ENCODE measurements at places on chromosomes 2 and 18.

DNA sequence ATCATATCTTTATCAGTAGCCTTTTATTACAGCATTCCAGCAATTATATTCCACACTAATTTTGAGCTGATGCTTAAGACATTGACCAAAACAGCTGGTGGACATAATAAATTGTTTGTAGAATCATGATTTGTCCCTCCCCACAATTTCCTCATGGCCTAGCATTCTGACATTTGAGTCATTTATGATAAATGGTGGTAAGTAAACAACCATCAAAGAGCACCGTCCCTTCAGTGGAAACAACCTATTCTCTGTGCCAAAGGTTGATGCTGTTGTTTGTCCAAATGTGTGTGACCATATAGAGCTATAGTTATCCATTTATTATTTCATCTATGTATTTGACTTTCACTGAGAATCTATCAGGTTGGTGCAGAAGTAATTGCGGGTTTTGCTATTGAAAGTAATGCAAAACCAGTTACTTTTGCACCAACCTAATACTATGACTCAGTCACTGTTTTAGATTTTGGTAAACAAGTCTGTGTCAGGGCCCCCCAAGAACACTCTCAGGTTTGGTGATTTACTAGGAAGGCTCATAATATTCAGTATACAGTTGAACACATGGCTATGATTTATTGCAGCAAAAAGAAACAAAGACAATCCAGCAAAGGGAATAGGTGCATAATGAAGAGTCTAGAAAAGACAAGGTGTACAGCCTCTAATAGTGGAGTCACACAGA, 608.7 kb upstream of the REG3G start:
- no peak for DNase-seq

GRCh38 chr2:168948621-168949212, 47.6 kb downstream of the G6PC2 start:
- DNase-seq = no peak

DNA sequence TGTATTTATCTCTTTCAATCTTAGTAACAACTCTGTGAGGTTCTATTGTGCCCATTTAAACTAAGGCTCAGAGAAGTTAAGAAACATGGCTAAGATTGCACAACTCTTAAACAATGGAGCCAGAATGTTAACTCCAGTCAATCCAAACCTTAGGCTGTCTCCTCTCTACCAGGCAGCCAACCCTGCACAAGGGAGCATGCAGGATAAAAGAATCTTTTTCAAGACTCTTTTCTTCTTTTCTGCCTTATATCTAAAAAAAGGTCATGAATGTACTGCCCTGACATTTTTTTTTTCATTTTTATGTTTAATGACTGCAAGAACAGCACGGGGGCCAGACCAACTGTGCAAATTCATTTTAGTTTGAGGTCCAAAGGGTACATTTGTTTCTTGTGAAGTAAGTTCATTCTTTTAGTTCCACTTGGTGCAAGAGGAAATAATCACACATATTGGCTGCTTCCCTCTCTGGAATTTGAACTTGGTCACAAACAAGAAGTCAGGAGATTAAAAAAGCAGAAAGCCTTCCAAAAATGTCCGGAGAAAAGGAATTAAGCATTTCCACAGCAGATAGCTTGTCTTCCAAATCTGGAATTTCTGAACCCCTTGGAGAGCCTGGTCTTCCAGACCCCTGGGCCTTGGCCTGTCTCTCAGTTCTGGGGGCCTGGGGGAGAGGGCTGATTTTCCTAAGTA, 96.0 kb upstream of the RIOK3 start:
- no peak for DNase-seq

- no peak for DNase-seq
Measured at GRCh38 chr2:84799772-84800171, 81.1 kb downstream of the TRABD2A start.

DNA sequence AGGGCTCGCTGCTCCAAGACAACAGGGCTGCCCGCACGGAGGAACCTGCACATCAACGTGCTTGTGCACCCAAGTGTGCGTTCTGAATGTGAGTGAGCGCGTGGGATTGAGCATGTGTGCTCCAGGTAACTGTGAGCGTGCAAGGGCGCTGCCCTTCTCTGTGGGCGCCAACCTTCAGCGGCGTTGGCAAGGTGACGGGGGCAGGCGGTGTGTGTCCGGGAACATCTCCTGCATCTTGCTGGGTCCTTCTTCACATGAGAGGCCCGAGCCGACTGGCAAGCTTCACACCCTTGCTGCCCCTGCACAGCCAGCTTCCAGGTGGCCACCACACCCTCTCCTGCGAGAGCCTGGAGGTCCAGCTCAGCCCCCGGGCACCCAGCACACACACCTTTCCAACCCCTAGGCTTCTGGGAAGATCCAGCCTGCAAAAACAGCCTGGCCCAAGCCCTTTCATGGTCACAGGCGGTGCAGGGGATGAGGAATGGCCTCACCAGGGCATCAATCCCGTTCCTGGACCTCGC, 220.9 kb downstream of the HDAC4 start:
- no peak for DNase-seq

- DNase-seq = no peak
Measured at GRCh38 chr2:134002391-134002790, 251.5 kb upstream of the MGAT5 start.

GRCh38 chr18:13217466-13217961, 1.0 kb upstream of the LDLRAD4 start:
- DNase-seq = no peak

DNA sequence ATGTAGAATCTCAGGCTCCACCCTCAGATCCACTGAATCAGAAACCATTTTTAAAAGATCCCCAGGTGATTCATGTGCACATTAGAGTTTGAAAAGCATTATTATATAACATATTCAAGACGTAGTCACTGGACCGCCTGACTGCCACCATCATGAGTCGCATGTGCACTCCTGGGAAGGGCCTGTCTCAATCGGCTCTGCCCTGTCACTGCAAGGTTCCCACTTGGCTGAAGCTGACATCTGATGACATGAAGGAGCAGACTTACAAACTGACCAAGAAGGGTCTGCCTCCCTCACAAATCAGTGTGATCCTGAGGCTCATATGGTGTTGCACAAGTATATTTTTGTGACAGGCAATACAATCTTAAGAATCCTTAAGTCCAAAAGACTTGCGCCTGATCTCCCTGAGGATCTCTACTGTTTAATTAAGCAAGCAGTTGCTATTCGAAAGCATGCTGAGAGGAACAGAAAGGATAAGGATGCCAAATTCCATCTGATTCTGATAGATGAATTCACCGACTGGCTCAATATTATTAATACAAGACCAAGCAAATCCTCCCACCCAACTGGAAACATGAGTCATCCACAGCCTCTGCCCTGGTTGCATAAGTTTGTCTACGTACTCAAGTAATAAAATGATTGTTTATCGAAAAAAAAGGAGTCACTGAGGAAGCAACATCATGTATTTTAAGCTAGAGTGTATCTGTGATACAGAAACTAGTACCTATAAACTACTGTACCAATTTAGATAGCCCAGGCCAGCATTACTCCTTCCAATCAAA, 26.2 kb downstream of the ATAD2B start:
- DNase-seq = no peak

- no peak for DNase-seq
Measured at GRCh38 chr2:12718015-12718671, 1.4 kb downstream of the TRIB2 start.

GRCh38 chr2:160630801-160631590, 137.4 kb upstream of the RBMS1 start:
- DNase-seq = no peak

GRCh38 chr2:221559991-221560390, 12.1 kb downstream of the EPHA4 start:
- no peak for DNase-seq

- no peak for DNase-seq
Measured at GRCh38 chr2:51960841-51961335, 929.0 kb upstream of the NRXN1 start.

GRCh38 chr2:165448406-165448805, 21.1 kb upstream of the CSRNP3 start:
- DNase-seq = no peak

- no peak for DNase-seq
Measured at GRCh38 chr2:136168720-136169119, 50.8 kb upstream of the CXCR4 start.

DNA sequence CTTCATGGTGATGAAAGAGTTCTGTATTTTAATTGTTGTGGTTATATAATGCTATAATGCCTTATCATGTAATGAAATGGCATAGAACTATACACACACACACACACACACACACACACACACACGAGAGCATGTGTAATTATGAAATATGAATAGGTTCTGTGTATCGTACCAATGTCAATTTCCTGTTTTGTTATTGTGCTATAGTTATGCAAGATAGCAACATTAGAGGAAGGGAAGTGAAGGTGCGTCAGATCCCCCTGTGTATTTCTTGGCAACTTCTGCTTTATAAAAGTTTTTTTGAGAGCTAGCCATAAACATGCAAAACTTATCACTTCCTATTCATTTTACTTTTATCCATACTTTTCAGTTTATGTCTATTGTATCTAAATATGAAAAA, 60.7 kb upstream of the ARHGAP15 start:
- DNase-seq = no peak

- no peak for DNase-seq
Measured at GRCh38 chr18:13032173-13032572, 41.0 kb downstream of the CEP192 start.

- no peak for DNase-seq
Measured at GRCh38 chr2:168662651-168663208, 139.7 kb upstream of the NOSTRIN start.

DNA sequence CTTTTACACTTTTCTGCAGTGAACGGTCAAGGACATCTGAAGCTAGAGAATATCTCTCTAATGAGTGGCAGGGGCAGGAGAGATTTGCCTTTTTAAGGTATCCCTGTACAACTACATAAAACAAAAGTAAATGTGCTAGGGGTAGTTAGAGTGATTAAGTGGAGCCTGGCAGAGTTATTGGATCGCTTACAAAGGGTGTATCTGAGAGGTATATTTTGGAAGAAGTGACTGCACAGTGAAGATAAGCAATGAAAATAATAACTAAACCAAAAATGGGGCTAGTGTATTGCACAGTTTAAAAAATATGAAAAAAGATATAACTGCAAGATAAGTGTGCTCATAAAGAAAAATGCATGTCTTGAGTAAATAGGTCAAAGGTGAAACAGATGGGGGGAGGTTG, 193.5 kb upstream of the EPC2 start:
- DNase-seq = no peak

DNA sequence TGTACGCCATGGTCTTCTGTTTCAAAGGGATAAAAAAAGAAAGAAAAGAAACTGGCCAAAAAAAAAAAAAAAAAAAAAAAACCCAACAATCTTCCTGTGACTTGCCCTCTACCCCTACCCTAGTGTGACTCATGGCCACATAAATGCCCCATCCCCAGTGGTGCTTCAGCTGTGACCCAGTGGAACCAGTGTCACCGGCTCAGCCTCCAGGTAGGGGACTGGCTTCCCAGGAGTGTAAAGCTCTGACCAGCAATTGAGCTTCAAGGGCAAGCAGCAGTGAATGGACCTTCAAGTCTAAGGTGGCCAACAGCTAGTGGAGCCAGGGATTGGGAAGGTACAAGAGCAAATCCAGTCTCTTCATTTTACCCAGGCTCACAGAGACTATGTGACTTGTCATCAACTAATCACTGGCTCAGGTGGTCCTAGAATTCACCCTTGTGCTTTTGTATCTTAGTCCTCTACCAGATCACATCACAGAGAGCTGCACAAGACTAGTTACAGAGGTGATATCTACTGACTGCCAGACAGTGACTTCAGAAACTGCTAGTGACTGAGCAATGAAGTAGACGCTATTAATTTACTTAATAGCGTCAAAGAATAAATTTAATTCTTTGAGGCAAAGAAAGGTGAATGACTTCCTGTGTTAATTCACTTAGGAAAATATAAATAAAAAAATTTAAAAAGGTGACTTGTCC, 1.3 kb upstream of the TGFBRAP1 start:
- DNase-seq = no peak

- DNase-seq = no peak
Measured at GRCh38 chr2:237968048-237968862, 1.4 kb downstream of the UBE2F start.

- DNase-seq = no peak
Measured at GRCh38 chr2:147824620-147825019, 20.2 kb upstream of the ACVR2A start.

DNA sequence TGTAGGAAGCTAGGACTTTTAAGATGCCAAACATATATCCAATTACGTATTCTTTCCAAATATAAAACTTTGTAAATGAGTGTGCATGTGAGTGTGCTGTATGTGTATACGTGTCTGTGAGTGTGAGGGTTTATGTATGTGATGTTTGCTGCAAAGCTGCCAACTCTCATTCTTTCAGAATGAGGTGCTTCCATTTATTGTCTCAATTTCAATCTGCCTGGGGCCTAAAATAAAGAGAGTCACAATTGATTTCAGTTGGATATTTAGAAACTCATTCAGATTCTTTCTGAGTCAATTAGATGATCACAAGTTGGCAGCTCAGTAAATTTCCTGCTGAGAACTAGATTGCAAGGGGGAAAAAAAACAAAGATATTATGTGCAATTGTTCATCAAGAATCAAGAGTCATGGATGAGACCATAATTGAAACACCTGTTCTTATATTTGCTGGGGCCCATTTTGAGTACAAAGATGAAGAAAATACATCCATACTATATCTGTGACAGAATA, 621.2 kb upstream of the ACVR2A start:
- DNase-seq = no peak

DNA sequence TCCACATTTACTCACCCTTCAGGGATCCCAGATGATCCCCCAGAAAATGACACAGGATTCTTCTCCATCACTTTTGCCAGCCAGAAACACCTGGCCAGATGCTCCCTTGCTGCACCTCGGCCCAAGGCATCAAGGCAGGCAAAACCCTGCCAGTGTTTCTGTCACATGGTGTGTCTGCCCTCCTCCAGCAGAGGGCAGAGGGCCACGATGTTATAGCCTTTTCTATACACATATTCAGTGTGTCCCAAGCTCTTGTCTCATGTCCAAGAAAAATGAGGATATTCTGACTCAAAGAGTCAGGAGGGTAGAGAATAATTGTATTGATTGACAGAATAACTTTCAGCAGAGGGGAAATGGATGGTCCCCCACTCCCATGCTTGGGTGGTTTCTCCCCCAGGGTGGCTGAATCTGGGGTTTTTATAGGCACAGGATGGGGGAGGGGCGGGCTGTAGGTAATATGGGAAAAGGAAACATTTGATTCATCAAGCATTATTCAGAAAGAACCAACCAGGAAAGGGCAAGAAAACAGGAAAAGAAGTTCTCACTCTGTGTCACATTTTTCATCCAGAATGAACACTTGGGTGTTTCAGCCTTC, 933.9 kb downstream of the TRIB2 start:
- DNase-seq = no peak

- no peak for DNase-seq
Measured at GRCh38 chr18:3771121-3771971, 321.4 kb downstream of the TGIF1 start.

- no peak for DNase-seq
Measured at GRCh38 chr2:30022444-30023071, 101.2 kb upstream of the ALK start.

All from cortex of kidney (tissue), 1 donor.